ENCODE measurements at places on chromosomes 5 and 9.

DNA sequence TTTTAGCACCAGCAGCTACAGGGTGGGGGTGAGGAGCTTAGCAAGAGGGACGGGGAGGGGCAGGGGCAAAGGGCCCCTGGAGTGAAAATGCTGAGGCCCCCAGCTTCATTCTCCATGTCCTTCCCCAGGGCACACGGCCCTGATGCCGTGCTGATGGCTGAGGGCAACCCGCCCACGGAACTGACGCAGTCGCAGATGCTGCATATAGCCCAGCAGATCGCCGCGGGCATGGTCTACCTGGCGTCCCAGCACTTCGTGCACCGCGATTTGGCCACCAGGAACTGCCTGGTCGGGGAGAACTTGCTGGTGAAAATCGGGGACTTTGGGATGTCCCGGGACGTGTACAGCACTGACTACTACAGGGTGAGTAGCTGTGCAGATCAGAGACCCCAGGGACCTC is 285.6 kb downstream of the NTRK2 start:
- DNase-seq, result no peak

GRCh38 chr5:132226516-132227234 is 978 bp downstream of the P4HA2 start:
- no peak for DNase-seq

DNA sequence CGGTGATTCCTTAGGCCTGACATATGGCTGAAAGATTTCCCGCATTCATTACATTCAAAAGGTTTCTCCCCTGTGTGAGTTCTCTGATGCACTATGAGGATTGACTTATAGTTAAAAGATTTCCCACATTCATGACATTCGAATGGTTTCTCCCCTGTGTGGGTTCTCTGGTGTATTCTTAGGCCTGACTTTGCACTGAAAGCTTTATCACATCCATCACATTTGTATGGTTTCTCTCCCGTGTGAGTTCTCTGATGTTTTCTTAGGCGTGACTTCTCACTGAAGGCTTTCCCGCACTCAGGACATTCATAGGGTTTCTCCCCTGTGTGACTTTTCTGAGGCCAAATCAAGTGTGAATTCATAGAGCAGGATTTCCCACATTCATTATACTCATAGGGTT is 35.8 kb downstream of the ZNF782 start:
- DNase-seq, result no peak

GRCh38 chr5:8615142-8615858 is 746.4 kb downstream of the MTRR start:
- no peak for DNase-seq

- no peak for DNase-seq
Measured at GRCh38 chr9:134178768-134179551, 14.6 kb upstream of the RNU6ATAC start.
